ENCODE measurements at places on chromosomes 16 and 17. TPM values are rescaled to one million over a fixed set of nuclear protein-coding genes. Genes with fewer than 3 reads are reported as not detected.

The PPP4C gene
- 60.4 TPM for total RNA-seq

The FKBP10 gene
- 12.5 TPM for total RNA-seq

The CIITA gene
- 0.31 TPM for total RNA-seq

The MT1H gene
- not detected for total RNA-seq

The DNAAF8 gene
- 0.31 TPM for total RNA-seq

The KIF19 gene
- 0.63 TPM for total RNA-seq
